NB4 (cell line): ENCODE measurements at places on chromosomes 11 and 22.

DNA sequence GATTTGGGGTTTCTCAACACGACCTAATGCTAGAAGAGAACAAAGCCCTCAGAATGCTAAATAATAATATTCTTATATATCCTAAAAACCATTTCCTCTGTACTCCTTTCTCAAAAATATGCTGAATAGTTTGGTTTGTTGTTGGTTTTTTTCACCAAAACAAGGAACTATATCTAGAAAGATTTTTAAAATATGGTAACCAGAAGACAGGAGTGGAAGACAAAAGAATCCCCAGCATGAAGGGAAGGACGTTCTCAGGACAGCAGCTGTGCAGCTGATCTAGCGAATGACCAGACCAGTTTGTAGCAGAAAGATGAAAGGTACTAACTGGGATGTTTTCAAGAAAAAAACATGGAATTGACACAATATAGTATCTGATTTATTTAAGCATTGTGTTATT is 19.3 kb downstream of the FEZ1 start:
- no peak for DNase-seq

GRCh38 chr11:44884056-44884455 is 66.6 kb downstream of the TP53I11 start:
- no peak for DNase-seq

GRCh38 chr22:49785046-49785521 is 42.6 kb downstream of the BRD1 start:
- no peak for DNase-seq

DNA sequence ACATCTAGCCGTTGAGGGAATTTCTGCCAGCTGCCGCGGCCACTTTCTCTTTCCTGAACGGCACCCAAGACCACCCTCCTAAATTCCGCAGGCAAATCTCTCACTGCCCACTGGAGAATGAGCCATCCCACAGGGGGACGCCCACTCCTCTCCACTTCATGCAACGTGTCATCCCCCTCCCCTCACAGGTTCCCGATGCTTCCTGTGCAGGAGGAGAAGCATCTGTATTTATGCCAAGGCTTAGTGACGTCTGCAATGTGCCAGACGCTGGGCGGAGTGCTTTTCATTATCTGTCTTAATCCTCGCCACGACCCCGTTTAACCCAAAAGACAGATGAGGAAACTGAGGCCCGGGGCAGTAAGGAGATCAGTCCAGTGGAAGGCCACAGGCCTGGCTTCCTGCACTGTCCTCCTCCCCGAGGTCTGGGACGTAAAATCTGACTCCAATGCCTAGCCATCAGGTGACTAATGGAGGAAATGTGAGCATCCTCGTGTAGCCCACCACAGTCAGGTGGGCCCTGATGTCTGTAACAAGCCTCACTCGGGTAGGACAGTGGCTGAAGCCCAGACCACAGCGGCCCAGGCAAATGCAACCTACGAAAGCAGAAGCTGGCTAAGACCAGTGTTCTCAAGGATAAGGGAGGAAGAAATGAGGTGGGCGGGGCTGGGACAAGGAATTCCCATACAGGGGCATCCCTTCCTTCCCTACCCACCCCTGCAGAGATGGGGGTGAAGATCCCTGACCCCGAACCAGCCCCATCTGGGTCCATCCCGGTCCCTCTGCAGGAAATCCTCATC is 23.1 kb downstream of the MN1 start:
- DNase-seq = no peak

GRCh38 chr22:36377022-36377631 is 10.6 kb downstream of the MYH9 start:
- peak; percentile 9 for DNase-seq

GRCh38 chr22:48234011-48234410 is 1471.6 kb downstream of the TBC1D22A start:
- DNase-seq = no peak

DNA sequence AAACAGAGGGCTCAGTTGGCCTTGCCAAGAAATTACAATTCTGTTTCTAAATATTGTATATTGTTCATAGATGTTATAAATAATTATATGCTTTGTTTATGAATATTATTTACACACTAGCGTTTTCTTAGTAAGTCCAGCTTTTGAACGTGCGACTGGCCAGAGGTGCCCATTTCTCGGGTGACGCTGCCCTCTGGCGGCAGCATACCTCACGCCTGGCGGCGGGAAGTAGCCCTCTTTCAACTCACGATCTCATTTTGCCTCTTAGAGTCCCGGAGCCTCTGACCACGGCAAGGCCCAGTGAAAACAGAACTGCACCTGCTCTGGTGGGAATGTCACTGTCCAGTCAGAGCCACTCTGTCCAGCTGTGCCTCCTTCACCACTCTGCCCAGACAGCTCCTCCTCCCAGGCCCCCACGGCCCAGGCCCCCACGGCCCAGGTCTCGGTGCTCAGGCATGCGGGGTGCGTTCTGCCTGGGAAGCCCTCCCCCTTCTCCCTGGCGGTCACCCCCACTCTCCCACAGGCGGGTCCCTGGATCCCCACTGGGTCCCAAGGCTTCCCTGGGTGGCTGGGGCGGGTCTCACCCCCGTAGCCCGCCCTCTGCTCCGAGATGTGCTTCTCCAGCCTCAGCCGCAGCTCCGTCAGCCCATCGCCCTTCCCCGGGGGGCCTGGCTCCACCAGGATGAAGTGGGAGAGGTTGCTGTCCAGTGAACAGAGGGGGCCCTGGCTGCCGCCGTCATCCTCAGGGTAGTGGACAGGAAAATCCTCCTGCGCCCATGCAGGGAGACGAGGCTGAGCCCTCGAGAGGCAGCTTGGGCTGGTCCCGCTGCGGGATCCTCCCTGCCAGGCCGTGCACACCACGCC is 19.3 kb downstream of the TSSC4 start:
- DNase-seq = peak; percentile 83

DNA sequence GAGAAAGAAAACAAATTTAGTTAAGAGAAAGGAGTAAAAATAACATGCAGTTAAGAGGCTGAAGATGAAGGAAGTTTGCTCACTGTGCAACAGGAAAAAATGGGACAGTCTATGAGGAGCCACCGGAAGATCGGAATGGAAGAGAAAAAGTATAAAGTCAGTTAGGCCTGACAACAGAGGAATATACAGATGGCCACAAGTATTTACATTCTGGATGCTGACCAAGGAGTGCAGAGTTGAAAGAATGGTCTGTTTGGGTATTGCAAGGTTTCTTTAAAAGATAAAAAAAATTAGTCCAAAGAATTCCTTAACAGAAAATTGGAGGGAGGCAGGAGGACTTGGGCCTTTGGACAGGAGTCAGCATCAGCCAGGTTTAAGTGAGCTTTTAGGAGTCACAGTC is 37.5 kb downstream of the RBFOX2 start:
- DNase-seq = no peak

- DNase-seq = no peak
Observed at GRCh38 chr22:32333141-32333768, 24.4 kb upstream of the RFPL3 start.

DNA sequence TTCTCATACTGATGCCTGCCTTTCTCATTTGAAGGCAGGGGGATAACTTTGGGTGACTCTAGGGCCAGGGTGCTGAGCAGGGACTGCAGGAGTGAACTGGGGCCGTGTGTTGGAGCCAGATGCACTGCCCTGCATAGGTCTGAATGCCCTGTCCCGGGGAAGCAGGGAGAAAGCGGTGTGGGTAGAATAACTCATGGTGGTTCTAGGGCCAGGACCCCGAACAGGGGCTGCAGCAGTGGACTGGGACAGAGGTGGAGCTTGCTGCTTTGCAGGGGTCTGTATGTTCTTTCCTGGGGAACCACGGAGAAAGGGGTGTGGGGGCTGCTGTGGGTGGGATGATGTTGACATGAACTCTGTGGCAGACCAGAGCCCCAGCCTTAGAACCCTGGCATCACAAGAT is 52.9 kb downstream of the GAB4 start:
- DNase-seq = no peak

DNA sequence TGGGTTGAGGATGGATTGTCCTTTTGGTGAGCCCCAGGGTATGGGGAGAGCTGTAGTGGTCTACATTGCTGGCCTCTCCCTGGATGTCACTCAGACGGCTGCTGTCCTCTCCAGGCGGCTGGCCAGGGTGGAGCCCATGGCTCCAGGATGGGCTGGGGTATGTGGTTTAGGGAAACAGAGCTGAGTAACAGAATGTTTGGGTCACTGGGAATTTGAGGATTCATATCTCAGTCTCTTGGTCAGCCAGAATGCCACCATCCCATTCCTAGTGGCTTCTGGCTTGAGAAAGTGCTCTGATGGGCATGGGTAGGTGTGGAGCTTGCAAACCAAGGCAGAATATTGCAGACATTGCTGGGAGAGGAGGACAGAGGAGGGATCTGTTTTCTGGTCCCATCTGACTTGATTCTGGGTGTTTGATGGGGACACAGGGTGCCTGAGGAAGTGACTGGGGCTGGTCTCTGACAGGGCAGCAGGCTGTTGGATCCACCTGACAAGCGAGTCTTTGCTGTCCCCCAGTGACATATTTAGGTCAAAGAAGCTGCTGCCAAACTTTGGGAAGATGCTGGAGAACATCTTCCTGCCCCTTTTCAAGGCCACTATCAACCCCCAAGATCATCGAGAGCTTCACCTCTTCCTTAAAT is 41.4 kb downstream of the AMPD3 start:
- no peak for DNase-seq

DNA sequence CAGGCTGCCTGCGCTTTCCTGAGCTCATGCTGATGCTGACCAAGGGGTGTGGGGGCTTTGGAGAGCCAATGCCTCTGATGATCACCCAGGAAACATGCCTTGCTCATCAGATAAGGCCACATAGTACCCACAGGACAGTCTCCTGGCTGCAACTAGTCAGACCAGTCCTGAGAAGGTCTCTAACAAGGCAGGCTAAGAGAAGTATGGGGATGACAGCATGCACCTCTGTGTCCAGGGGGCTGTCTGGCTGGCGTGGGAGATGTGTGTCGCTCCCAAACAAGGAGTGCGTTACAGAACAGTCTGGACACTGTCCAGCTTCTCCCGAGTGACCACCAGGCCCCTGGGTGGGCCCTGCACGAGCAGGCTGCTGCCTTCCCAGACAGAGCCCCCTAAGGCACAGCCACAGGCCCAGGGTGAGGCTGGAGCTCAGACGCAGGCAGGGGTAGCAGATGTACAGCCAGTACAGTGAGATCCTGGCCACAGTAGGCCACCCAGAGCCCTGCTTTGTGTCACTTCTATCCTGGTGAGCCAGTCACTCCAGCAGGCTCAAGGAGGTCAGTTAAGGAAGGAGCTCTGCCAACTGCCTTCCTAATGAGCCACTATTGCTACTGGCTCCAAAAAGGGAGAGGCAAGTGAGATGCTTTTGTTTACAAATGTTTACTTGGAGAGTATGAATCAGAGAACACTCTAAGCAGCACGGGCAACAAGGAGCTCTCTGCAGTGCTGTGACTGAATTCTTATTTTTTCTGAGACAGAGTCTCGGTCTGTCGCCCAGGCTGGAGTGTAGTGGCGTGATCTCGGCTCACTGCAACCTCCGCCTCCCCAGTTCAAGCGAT is 66.0 kb upstream of the CLTCL1 start:
- no peak for DNase-seq

GRCh38 chr11:17752144-17752543 is 17.6 kb downstream of the KCNC1 start:
- DNase-seq = no peak

DNA sequence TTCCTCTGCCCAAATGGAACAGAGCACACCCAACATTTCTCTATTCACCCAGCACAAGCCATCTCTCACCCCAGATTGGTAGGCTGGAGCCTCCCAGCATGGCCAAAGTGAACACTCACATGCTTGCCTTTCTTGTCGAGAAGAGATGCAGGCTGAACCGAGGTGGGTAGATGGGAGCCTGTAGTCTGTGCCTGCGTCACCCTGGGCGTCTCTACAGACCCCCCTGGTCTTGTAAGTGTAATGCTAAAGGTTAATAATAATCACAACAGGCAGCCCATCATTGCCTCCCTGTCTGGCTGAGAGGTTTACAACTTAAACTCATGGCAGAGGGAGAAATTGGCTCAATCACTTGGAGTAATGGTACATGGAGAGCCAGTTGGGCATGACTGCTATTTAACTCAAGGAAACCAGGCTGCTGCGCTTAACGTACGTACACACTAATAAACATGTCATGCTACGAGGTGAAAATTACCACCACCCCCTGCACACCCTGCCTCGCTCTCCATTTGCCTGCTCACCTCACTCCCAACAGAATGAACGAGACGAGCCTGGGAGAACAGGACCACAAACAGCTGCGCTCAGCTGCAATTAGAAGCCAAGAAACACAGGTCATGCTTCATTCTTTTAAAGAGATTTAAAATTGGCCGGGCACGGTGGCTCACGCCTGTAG is 9.1 kb upstream of the ZBTB16 start:
- DNase-seq = no peak

- no peak for DNase-seq
Observed at GRCh38 chr11:65595543-65596281, at the start of gene KCNK7. Gene KCNK7 (minus strand): TSS chr11:65595800. CDS start chr11:65595772, 28 bp downstream.

- DNase-seq = peak; percentile 79
Observed at GRCh38 chr22:30286813-30287647, 2.3 kb downstream of the CASTOR1 start.

GRCh38 chr11:33536178-33536577 is 164.4 kb downstream of the C11orf91 start:
- DNase-seq = no peak

DNA sequence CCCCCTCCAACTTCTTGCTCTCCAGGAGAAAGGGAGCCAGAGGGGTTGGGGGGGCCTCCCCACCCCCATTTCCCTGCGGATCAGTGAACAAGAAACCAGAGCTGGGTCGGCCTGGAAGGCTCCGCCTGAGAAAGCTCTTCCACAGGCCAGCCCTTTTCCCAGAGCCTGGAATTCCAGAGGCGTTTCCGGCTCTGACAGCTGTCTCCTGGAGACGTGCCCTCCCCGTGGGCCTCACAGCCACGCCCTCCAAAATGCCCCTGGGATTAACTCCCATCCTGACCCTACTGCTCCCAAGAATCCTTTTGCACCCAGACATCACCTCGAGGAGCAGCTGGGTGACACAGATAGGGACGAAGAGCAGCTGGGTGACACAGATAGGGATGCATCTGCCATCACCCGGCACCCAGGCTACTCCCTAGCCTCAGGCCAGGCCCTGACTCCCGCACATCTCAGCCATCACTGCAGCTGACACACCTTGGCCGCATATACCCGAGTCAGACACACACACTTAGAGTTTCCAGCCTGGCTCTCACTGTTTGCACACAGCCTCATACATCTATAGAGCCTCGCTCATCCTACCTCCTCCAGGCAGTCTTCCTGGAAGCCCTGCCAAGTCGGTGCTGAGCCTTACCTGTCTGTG is 7.6 kb upstream of the CDC42EP1 start:
- no peak for DNase-seq

- no peak for DNase-seq
Observed at GRCh38 chr11:122642472-122642922, 13.0 kb upstream of the UBASH3B start.

DNA sequence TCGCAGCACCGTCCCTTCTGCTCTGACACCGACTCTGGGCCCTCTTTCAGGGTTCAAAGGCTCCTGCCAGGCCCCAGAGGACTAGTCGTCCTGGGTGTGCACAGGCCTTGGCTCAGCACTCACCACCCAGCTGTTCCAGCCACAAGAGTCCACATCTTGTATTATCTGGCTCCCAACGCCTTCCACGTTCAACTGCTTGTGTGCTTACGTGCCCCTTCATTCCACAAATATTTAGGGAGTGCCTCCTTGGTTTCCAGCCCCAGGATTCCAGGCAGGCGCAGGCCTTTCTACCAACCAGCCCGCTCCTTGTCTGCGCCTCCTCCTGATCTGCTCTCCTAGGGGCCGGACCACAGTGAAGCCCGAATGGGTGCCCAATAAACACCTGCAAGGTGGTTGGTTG is 70.9 kb downstream of the SCUBE1 start:
- no peak for DNase-seq

- DNase-seq = no peak
Observed at GRCh38 chr11:12161137-12161536, 50.7 kb downstream of the MICAL2 start.

- no peak for DNase-seq
Observed at GRCh38 chr22:41916745-41917358, 2.0 kb upstream of the SHISA8 start.
